ENCODE measurements at places on chromosomes 3 and 15.

GRCh38 chr3:120224237-120224636, 60.8 kb downstream of the GPR156 start:
- DNase-seq = no peak

DNA sequence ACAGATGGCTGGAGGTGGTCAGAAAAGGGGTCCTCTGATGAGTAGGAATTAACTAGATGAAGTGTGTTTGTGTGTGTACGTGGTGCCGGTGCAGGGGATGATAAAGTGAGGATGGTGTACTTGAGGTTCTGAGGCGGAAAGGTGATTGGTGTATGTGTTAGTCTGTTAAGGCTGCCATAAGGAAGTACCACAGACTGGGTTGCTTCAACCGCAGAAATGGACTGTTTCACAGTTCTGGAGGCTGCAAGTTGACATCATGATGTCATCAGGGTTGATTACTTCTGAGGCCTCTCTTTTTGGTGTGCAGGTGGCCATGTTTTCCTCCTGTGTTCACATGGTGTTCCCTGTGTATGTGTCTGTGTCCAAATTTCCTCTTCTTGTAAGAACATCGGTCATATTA, 202.4 kb upstream of the RGMA start:
- DNase-seq = no peak

- no peak for DNase-seq
Observed at GRCh38 chr3:111326144-111326995, 215.6 kb upstream of the CD96 start.

GRCh38 chr3:78986416-78987101, 781.2 kb downstream of the ROBO1 start:
- DNase-seq = peak; percentile 59

DNA sequence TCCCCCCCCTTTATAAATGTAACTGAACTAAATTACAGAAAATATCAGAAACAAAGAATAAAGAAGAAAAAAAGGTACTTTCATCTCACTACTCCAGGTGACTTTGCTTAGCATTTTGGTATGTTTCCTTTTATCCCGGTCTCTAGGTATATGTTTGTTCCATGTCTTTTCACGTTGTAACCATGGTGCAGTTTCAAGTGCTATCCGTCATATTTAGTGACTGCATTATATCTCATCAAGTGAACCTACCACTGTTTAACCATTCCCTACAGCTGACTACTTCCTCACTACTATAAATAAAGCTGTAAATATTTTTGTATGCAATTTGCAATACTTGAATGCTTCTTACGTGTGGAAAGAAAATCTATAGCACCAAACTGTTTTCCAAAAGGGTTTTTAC, 2.2 kb downstream of the BTBD1 start:
- no peak for DNase-seq

- no peak for DNase-seq
Observed at GRCh38 chr15:68574046-68574445, 4.7 kb upstream of the CORO2B start.

- peak; percentile 32 for DNase-seq
Observed at GRCh38 chr15:61681038-61681418, 379.2 kb downstream of the VPS13C start.

DNA sequence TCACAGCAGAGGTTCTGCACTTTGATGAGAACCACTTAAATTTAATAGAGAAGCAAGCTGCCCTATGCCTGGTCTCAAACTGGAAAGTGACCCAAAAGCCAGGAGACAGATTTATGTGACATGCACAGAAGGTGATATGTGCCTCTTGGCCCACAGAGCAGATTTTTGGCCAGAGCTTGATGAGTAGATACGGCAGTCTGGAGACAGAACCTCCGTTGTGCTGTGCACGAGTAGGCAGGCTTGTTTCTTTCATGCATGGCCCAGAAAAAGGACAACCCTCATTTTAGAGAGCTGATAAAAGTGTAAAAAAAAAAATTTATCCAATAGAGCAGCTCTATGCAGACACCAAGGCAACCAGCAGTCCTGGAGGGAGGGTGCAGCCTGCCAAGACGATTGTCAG, 423.1 kb downstream of the CNTN6 start:
- DNase-seq = no peak

DNA sequence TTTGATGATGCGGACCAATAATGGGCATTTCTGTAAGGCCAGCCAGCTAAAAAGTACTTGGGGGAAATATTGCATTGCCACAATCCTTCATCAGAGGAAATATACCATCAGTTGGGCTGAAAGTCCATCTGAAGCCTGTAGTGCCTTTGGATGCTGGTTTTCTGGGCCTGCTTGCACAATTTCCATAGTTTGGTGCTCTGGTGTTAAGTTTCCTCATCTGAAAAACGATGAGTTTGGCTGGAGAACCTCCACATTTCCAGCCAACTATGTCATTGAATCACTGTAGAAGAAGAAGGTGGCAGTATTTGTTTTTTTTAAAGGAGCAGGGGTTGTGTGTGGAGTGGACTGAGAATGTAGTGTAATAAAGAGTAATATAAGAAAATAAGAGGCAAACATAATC, 10.1 kb downstream of the CCNB2 start:
- DNase-seq = no peak

GRCh38 chr3:13717222-13717895, 162.5 kb downstream of the WNT7A start:
- no peak for DNase-seq

GRCh38 chr3:144665567-144666053, 694.0 kb downstream of the DIPK2A start:
- DNase-seq = no peak

- DNase-seq = no peak
Observed at GRCh38 chr3:107106316-107106715, 270.9 kb upstream of the CCDC54 start.

GRCh38 chr15:57969355-57969754, 96.2 kb downstream of the ALDH1A2 start:
- DNase-seq = no peak

GRCh38 chr15:29398907-29399306, 129.3 kb upstream of the NSMCE3 start:
- DNase-seq = no peak

- no peak for DNase-seq
Observed at GRCh38 chr15:73854265-73854664, 19.1 kb upstream of the TBC1D21 start.

DNA sequence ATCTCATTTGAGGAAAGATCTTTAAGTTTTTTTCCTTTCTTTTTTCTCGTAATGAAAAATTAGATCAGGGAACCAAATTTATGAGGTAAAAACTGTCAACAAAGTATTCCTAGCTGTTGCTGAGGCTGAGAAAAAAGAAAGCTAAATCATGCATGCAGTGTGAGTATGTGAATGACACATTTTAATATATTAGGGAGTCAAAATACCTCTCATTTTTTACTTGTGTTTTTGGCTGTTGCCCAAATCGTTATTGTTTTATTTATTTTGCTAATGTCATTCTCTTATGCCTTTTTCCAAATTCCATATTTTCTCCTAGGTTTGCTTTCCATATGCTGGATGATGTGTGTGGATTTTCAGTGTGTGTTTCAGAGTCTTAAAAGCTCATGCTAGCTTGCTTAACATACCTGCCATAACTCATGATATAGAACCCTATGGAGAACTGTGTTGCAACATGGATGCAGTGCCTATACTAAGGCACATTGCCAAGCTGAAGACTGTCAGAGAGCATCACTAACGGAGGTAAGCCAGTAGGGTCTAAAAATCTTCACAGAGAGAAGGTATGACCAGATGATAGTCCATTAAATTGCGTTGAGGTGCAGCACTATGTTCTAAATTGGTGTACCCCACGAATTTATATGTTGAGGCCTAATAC, 629.5 kb upstream of the KCNMB2 start:
- no peak for DNase-seq

- no peak for DNase-seq
Observed at GRCh38 chr3:135792174-135792573, 173.4 kb upstream of the PPP2R3A start.

GRCh38 chr3:152902141-152902669, 67.3 kb downstream of the P2RY1 start:
- no peak for DNase-seq

- DNase-seq = no peak
Observed at GRCh38 chr3:33798113-33798417, 365 bp upstream of the PDCD6IP start.

DNA sequence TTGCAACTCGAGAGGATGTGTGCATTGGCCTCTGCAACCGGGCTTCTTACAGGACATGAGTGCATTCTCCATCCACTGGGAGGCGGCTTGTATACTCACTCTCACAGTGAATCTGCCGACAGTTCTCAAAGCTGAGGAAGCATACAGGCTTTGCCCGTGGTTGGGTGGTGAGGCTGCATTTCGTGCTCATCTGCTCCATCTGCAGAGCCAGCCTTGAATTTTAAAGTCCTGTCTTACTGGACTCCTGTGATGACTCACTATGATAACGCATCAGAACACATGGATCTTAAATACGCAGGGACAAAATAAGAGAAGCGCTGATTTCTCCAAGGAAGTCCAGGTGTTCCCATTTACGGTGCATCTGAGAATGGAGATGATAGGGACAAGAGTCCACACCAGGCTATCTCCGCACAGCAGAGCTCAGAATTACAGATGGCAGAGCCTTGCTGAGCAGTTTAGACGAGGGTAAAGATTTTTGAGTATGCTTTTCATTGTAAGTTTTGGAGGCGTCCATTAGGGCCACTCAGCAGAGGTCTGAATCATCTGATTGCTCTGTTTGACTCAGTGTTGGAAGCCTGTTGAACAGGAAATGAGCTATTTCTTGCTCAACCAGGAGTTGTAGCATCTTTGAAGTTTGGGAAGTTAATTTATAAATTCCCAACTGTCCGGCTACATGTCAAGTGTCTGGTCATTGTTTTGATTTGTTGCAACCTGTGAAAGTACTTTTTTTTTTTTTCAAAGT, 87.1 kb downstream of the GABRG3 start:
- no peak for DNase-seq

DNA sequence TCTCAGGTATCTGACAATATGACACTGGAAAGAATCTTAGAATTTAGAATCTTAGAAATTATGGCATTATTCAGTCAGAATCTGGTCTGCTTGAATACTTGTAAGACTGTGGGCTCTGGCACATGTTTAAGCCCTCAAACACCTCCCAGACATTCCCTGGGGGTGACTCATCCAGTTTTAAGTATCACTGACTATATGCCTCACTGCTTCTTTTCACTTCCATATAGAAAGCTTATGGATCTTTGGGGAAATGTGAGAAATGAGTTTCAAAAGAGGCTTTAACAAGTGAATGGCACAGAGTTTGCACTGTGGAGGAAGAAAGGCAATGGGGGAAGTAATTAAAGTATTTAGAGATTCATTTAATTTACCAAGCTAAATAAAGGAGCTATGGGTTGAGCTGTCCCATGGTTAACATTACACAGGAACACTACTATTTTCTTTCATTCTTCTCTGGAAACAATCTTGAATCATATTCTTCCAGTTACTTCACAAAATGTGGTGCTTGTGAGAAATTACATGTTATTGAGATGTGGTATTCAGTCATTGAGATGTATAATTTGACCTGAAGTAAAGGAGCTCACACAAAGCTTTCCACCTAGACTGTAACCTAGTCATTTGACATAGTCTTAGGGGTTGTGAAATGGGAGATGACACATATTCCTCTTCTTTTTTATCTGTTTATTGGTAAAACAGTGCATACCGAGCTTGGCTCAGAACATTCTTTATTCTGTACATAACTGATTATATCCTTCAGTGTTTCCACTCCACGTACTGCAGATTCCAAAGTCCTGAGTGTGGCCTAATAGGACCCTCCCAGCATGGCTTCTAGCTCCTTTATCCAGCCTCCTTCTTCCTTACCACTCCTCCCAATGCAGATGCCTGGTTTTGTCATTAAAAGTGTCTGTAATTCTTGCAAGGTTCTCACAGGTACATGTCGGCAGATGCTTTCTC, 544.6 kb upstream of the NECTIN3 start:
- peak; percentile 84 for DNase-seq

GRCh38 chr3:127226946-127227842, 34.3 kb downstream of the PRR23E start:
- peak; percentile 22 for DNase-seq

DNA sequence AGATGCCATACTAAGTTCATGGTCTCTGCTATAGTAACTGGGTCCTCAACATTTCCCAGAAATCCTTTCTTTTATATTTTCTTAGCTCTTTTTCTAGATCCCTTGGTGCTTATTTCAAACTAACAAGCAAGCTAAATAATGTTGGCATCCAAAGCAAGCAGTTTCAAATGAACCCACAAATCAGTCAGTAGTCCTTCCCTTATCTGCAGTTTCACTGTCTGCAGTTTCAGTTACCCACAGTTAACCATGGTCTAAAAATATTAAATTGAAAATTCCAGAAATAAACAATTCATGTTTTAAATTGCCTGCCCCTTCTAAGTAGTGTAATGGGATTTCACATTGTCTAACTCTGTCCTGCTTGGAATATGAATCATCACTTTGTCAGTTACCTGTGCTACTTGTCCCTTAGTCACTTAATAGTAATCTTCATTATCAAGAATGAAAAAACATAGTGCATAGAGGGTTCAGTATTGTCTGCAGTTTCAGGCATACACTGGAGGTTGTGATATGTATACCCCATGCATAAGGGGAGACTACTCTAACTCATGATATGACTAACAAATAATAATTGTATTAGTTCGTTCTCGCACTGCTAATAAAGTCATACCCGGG, 633.7 kb downstream of the MECOM start:
- DNase-seq = no peak

DNA sequence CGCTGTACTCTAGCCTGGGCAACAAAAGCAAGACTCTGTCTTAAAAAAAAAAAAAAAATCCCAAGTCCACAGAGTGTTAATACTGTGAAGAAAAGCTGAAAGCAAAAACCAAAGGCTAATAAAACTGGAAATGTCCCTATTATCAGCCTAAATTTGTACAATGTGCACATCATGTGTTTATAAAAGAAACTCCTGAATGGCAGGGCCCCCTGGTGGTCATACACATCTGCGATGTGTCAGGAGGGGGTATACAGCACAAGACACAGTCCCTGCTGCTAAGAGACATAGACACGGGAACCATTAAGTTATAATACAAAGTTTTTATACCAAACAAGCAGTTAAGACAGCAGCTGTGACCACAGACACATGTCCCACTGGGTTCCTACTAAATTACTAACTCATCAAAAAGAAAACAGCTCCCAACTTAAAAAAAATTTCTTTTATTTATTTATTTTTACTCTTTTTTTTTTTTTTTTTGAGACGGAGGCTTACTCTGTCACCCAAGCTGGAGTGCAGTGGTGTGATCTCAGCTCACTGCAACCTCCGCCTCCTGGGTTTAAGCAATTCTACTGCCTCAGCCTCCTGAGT, 31.0 kb downstream of the IDH2 start:
- no peak for DNase-seq

DNA sequence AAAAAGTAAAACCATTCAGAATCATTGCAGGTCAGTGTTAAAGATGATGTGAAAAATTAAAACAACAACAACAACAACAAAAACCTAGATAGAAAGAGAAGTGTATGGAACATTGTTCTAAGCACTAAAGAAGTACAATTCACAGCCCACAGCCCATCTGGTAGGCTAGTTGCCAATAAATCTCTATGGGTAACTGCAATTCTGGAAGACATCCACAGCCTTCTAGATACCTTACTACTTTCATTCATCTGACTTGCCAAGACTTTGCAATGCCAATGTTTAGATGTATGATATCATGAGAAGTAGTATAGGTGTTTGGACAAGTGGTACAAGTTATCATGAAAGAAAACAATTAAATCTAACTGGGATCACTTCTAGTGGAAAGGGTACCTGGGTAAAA, 198.6 kb downstream of the VGLL3 start:
- DNase-seq = no peak

Measured in NT2/D1 (cell line).